ENCODE measurements at places on chromosomes 16 and 17.

GRCh38 chr16:50685462-50686063 lies 4.5 kb upstream of the SNX20 start:
- no peak for DNase-seq

- no peak for DNase-seq
Observed at GRCh38 chr17:45029096-45029495, 22.3 kb downstream of the DCAKD start.

DNA sequence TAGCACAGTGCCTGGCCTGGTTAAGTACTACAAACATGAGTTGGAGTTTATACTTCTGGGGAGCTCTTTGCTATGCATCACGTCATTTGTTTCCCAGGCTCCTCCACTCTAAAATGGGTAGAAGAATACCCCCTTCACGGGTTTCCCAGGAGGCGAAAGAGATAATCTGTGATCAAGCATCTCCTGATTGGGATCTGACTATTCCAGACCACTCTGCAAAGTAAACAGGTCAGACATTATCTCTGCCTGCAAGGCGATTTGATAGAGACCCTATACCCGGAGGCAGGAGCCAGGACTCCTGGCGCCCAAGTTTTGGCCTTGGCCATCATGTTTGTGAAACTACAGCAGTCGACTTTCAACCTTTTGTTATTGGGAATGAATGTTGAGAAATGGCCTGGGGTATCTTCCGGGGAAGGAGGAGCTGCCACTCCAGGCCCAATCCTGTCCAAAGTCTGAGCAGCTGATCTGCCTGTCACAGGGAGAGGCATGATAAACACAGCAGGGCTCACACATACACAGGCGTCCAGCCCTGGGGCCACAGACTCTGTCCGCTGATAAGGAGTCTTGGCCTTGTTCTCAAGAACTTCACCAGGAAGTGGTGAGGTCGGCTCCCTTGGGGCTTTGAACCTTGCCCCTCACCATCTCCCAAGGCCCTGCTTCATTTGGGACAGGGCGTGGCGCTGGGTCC lies 199.9 kb downstream of the MAF start:
- DNase-seq = no peak

- DNase-seq = no peak
Observed at GRCh38 chr17:35973333-35974260, 7.7 kb downstream of the CCL16 start.

- no peak for DNase-seq
Observed at GRCh38 chr17:50115756-50116155, 14.2 kb downstream of the SAMD14 start.

DNA sequence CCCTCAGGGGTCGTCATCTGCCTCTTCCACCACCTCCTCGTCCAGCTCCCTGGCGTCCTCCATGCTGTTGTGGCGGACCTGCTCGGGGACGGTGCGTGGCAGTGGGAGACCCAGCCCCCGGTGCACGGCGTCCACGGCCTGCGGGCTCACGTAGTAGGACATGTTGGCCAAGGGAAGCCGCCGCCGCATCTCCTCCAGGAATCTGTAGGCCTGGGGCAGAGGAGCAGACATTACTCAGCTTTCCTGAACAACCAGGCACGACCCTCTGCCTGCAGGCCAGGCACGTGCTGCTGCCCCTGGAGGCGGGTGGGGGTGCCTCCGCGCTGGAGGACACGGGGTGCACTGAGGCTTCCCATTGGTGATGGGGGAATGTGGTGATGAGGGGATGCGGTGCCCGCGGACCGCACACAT lies 17.8 kb downstream of the TELO2 start:
- no peak for DNase-seq

GRCh38 chr16:16071631-16072244 lies 122.3 kb downstream of the ABCC1 start:
- no peak for DNase-seq

All from DMS 273 treated with DMSO at 0.1 percent for 48 hours (cell line).